ENCODE measurements at places on chromosomes 4 and X. TPM values are rescaled to one million over a fixed set of nuclear protein-coding genes. Genes with fewer than 3 reads are reported as not detected.

DNA sequence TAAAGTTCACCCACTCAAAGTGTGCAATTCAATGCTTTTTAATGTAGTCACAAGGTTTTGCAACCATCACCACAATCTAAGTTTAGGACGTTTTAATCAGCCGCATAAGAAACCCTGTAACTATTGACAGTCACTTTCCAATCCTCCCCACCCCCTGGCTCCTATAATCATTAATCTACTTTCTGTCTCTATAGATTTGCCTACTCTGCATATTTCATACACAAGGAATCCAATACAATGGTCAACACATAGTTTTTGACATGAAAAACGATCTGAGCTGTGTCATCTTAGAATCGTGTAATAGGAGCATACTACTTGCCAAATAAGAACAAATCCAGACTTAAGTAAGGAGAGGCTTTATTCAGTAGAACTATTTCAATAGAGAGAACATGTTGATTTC, 47.6 kb downstream of the ANXA3 start:
- no peak for DNase-seq

DNA sequence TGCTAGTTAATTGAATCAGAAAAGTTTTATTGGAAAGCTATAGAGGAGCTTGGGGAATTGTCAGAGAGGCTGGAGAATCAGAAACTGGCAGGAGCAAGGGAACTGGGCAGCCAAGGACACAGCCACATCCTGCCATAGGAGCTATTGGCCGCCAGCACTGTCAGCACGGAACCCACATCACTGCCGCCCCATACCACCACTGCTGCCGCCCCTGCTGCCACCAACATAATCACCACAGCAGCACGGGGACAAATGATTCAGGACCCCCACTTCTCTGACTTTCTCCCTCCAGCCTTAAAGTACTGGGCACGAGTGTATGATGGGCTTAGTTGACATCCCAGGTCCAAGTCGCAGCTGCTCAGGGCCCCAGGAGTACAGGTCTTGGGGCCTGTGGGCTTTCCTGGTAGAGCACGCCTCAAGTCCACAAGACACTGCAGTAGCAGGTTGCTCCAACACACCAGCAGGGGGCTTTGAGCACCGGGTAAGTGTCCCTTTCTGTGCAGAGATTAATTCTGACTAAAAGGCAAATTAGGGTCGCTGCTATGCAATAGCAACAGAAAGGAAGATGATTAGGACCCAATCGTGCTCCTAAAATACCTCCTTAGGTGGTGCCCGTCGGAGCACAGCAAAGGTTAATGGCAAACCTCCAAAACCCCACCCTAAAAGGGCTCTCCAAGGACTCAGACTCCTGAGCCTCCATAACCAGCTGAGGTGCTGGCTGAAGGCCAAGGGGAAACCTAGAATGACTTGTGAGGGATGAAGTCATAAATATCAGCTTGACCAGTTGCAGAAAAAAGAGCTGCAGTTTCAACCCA, 6.9 kb downstream of the PJA1 start:
- peak; percentile 73 for DNase-seq

- DNase-seq: no peak
These were observed 336.9 kb downstream of the ZNF674 start for GRCh38 chrX:46208225-46208854.

DNA sequence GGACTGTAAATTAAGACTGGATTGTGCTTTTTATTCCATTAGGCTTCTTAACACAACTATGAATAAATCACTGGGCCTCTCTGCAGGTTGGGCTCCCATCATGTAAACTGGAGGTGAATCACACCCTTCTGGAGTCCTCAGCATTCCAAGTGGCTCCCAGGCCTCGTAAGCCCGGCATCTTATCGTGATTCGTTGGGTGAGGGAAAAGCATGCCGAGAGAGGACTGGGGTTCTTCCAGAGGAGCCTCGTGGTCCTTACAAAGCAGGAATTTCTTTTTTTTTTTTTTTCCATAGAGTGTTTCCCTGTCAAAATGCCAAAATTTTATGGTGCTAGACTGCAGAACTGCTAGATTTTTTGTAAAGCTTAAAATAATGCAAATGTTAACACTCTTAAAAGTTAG, 20.0 kb downstream of the CLDN22 start:
- no peak for DNase-seq

GRCh38 chr4:109432203-109432602, 1.4 kb upstream of the SEC24B start:
- no peak for DNase-seq

- no peak for DNase-seq
These were observed 35.2 kb upstream of the DDX60 start for GRCh38 chr4:168353746-168354145.

GRCh38 chr4:147964266-147964880, 232.5 kb downstream of the ARHGAP10 start:
- no peak for DNase-seq

DNA sequence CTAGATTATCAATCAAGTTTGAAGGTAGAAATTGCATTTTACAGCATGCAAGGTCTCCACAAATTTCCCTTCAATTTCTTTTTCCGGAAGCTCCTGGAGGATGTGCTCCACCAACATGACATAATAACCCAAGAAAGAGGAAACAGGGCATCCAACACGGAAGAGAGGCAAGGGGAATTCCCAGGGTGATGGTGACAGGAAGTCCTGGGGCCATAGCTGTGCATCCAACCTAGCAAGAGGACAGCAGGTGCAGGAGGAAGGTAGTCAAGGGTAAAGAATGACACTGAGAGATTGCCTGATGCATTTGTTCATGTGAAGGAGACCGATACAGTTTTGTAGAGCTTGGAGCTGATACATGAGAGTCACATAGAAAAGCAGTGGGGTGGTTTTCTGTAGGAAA, 115.7 kb upstream of the LSM6 start:
- no peak for DNase-seq

- DNase-seq: no peak
These were observed 532.9 kb downstream of the ACTRT1 start for GRCh38 chrX:127519323-127519722.

GRCh38 chrX:17040711-17041110, 94.3 kb downstream of the REPS2 start:
- DNase-seq: no peak

DNA sequence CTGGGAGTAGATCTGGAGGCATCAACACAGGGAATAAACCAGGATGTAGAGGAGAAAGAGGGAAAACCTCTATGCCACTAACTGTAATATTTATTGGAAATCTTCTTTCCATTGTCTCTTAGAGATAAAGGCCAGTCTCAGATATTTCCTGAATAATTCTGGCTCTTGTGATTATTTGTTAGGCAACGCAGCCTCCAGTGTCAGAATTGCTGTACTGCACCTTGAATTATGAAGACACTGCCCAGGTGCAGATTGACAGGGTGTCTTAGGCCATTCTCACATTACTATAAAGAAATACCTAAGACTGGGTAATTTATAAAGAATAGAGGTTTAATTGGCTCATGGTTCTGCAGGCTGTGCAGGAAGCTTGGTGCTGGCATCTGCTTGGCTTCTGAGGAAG, 100.7 kb upstream of the ZDHHC15 start:
- DNase-seq: no peak

Gene GLRA2
- not detected for total RNA-seq

Gene SPARCL1
- 482 TPM for total RNA-seq

Gene GPRASP1
- 10.1 TPM for total RNA-seq

Gene GABRE
- total RNA-seq: 20.8 TPM

Gene CWH43
- total RNA-seq: not detected

Gene SMIM10
- total RNA-seq: 6.2 TPM

Gene ENPP6
- 0.06 TPM for total RNA-seq

Gene TRIM60
- total RNA-seq: not detected

Gene SLITRK2
- total RNA-seq: 0.91 TPM

Gene EVC
- 10.0 TPM for total RNA-seq

Measured in left cardiac atrium (tissue), 4 donors.